ENCODE measurements at places on chromosomes 7 and 10.

DNA sequence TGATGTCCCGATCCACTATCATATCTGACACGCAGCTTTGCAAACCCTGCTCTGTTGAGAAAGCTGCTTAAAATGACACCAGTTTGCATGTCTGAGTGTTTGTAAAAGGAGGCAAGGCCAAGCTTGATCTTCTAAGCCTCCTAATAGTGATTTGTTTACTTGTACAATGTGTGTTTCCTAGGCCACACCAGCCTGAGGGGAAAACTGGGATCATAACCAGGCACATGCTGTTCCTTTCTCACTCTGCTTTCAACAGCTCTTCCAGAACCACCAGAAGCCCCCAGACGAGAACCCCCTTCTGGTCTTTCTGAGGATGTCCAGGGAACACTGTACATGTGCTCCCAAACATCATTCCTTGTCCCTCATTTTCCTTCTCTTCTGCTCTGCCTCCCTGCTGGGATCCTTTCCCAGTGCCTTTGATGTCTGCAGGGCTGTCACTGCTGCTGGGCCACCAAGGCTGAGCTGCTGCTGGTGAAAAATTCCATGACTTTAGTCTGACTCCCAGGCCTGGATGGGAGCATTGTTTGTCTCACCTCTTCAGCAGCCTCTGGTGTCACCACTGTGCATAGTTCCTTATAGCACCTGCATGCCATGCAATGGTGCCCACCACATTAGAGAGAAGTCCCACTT, 4.0 kb upstream of the LGI1 start:
- peak; percentile 23 for DNase-seq

DNA sequence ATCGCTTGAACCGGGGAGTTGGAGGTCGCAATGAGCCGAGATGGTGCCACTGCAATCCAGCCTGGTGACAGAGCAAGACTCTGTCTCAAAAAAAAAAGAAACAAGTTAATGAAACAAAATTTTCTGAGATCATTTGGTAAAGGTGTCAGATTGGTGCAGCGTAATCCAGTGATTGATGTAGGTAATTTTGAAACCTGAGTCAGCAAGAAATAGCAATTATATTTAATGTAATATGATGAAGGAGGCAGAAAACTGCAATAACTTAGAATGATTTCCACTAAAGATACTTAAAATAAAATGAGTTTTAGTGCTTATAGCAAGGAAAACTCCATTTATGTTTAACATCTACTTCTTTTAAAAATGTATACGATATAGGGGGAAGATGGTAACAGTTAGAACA, 1049.8 kb upstream of the C7orf33 start:
- DNase-seq = no peak

DNA sequence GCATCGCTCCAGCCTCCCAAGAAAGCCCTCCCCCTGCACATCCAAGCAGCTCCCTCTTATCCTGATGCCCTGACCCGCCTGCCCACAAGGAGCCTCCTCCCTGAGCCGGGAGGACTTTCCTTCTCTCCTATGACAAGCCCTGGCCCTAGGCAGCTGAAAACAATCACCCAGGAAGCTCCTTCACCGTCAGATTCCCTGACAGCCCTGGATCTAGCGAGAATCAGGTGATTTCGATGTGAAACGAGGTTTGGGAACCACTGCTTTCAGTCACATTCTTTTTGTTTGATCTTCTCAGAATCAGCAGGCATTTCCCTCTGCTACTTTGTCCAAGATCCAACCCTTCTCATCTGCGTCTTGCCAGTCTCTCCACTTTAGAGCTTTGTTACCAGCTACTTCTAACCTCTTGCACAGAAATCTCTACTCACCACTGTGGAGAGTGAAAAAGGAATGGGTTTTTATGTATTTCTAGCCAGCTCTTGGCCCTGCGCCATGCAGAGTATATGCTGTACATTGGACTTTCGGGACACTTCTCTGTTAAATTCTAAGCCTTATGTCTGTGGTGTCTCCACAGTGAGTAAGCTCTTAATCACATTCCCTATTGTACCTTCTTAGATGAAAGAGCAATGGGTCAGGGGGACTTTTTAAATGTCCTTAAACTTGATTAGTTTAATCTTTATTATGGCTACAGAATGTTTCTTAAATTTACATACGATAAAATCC, 253.2 kb upstream of the C7orf33 start:
- no peak for DNase-seq

DNA sequence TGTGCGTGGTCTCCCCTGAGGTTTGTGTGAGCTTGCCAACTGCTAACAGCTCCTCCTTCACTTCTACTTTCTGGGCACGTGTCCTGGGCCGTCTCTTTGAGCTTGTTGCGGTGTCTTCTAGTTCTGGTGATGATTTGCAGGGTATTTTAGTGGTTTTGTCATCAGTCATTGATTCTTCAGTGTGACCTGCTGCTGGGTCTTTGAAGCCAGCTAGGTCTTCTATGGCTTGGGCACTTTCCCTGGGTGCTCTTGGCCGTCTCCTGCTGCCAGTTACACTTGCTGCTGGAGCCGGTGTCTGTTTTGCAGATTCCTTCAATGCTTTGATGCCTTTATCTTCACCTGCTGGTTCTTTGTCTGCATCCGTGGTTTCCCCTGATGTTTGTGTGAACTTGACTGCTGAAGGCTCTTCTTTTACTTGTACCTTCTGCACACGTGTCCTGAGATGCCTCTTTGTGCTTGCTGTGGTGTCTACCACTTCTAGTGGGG, 23.0 kb downstream of the MKI67 start:
- DNase-seq = no peak

- no peak for DNase-seq
Observed at GRCh38 chr10:79190740-79191261, 122.0 kb downstream of the ZMIZ1 start.

- no peak for DNase-seq
Observed at GRCh38 chr7:157054927-157055326, 44.5 kb upstream of the MNX1 start.

- no peak for DNase-seq
Observed at GRCh38 chr10:102460836-102461186, 9.5 kb upstream of the C10orf95 start.

GRCh38 chr7:144048648-144049047, at the start of gene OR2A5:
OR2A5 (plus strand) TSS chr7:144048948; CDS start chr7:144050402, 1,454 bp downstream.
- peak; percentile 54 for DNase-seq

- no peak for DNase-seq
Observed at GRCh38 chr10:131438665-131439064, 127.1 kb upstream of the TCERG1L start.

DNA sequence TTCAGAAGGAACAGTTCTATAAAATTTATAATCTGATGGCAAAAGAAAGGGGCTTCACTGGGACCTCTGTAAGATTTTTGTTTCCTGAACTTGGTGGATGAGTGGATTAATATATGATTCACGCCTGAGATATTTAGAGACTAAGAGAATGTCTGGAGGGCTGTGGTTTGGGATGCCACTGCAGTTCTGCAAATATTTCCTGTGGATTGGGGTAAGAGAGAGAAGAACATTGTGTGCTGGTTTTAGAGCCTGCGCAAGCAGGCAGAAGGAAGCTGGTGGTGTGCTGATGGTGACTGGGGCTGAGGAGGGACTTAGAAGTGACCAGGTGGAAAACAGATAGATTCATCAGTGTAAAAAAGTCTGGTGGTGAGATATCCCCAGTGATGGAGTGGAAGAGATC, 87.0 kb downstream of the SUGCT start:
- DNase-seq = no peak

GRCh38 chr7:53383131-53383530, 347.7 kb downstream of the POM121L12 start:
- no peak for DNase-seq

DNA sequence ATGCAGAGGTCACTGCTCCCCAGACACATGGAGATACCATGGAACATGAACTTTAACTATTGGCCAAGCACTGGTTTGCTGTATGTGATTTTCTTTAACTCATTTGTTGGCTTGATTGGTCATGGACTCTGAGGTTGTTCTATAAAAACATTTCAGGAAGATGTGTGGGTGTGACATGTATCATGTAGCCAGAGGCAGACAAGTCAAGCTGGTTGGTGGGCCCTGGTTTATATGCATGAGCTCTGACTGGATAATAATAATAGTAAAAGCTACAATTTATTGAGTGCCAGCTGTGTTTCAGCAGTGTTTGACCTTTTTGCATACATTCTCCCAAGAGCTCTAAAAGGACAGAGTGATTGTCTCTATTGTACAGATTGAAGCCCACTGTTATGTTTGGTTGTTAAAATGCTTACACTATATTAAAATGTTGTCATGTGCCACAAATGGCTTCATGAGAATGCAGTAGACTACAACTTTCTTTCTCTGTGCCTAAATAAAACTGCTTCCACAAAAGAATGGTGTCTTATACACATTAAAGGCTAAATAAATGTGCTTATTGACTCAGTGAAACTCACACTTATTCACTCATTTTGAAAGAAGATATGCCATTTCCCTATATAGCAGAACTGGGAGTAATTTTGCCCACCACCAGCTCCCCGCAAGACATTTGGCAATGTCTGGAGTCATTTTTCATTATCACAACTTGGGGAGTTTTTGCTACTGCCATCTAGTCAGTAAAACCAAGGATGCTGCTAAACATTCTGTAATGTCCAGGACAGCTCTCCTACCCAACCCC, 243.6 kb upstream of the NFE2L3 start:
- DNase-seq = no peak

GRCh38 chr10:80506189-80506575, 31.5 kb upstream of the SH2D4B start:
- DNase-seq = no peak

DNA sequence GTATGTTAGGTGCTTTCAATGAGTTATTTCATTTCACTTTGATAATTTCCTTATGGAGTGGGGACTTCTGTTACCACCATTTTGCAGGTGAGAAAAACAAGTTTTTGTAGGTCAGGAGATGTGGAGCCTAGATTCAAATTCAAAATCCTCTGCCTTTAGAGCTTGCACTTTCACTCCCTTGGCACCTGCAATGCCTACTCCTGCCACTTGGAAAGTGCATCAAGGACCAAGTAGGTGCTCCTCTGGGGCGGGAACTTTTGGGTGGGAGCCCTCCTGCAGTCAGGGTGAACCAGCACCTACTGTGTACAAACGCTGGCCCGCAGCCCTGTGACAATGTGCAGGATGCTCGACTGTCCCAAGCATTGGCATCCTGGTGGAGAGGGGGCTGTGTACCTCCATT, 199.0 kb downstream of the EMX2 start:
- DNase-seq = no peak

DNA sequence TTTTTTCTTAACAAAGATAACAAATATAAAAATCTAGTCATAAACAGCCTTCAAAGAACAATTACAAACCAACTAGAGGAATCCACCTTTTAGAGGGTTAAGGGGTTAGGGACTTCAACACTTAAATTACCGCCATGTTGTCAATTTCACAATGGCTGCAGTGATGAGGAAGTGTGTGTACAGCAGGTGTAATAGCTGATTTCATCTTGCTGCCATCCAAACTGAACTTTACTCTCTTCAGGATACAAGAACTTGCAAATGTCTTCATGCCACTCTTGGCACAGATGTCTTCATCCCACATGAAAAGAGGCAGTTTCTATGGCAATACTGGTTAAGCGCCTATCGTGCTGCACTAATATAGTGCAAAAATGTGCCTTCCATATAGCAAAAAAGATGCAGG, 401.0 kb downstream of the PHF14 start:
- DNase-seq = no peak

DNA sequence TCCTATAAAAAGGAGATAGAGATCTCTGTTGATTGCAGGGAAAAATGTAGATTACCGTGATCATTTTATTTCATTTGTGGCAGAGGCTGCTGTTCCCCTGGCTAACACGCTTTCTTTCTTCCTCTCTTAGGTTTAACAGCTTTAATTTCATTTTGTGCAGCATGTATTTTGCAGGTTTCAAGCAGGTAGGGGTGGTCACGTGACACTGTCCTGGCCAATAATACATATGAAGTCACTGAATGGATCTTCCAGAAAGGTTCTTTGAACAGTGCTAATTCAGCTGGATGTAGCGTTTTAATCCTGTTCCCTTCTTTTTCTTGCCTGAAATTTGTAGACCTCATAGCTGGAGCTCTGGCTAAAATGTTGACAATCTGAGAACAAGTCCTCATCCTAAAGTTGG, 3.6 kb upstream of the EPHB6 start:
- DNase-seq = no peak

GRCh38 chr7:108452707-108453106, 3.5 kb downstream of the NRCAM start:
- no peak for DNase-seq

DNA sequence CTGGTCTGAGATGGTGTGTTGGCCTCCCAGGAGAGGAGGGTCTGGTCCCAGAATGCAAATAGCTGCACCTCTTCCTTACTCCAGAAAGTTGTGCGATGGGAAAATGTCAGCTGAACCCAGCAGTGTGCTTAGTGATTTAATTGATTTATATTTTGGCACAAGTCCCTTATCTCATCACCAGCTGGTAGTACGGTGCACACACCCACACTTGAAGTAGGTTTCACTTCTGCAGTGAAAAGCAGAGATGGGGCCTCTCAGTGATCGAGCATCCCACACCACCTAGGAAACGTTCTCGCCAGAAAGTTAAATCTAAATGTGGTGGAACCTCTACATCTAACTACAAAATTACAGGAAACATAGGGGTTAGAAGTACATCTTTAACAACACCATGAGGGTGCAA, 80.4 kb downstream of the UBE3C start:
- DNase-seq = no peak

DNA sequence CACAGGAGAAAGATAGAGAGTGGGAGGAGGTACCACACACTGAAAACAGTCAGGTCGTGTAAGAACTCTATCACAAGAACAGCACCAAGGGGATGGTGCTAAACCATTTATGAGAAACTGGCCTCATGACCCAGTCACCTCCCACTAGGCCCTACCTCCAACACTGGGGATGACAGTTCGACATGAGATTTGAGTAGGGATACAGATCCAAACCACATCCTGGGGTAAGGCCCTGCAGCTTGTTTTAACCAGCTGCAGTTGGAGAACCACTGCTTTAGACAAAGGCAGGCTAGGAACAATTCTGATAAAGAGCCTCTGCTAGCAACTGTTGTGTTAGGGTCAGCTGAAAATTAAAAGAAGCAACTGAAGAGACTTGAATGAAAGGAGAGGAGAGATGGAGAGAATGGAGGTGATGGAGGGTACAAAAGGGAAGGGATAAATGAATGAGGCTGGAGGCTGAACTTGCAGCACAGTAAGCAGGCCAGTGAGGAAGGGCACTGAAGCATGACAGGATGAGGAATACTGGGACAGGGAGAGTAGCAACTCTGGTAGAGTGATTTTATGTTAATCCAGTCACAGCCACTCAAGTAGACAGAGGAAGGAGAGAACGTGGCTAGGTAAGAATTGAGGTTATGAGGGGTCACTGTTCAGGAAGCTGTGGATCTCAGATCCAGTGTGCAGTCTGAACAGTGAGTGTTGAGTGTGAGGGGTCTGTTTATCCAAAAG, 23.6 kb downstream of the MEST start:
- no peak for DNase-seq

- DNase-seq = no peak
Observed at GRCh38 chr10:68446179-68446578, 25.6 kb downstream of the DNA2 start.
